ENCODE measurements at places on chromosomes 1 and 21. TPM values are rescaled to one million over a fixed set of nuclear protein-coding genes. Genes with fewer than 3 reads are reported as not detected.

DNA sequence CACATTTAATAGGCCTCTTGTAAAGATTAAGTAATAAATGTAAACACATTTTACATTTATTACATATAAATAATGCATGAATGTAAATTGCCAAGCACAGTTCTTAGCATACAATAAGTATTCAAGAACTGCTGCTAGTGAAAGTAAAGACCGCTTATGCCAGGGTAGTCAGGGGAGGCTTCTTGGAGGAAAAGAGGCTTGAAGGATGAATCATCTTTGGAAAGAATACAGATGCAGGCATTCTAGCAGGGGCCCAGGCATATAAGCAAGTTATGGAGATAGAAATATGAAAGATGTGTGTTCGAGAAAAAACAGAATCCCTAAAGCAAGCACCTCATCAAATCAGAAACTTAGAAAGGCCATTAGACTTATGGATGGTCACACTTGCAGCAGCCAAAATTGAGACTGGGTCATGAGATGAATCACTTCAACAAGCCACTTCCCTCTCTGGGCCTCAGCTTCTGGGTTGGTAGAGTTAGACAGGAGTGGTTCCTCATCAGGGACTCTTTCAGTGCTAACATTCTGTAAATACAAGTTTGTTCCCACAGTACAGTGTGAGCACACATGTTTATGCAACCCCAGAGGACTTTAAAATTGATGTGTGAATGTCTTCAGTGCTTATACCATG lies 79.8 kb upstream of the ROR1 start:
- DNase-seq: no peak

DNA sequence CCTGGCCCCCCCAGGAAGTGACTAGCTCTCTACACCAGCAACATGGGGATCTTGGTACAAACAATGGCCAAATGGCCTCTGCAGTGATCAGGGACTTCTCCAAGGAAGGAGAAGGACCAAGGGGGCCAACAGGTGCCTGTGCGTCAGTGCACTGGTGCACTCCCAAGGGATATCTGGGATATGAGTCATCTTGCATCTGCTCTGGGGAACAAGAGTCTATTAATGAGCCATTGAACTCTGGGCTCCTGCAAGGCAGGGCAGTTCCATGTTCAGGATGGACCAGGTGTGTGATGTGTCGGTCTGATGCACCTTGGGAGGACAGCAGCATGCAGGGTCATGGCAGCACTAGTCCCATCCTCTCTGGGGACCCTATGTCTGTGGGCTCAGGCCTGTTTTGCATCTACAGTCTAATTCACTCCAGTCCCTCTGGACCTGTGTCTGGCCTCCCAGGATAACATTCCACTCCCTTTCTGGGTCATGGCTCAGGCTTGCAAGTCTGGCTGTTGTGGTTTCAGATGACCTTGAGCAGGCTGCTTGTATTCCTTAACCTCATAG lies 125.3 kb downstream of the TRABD2B start:
- no peak for DNase-seq

Gene HEYL
- 0.14 TPM for polyA plus RNA-seq

Gene CACNA1S
- polyA plus RNA-seq: not detected

Gene COA7
- 12.0 TPM for polyA plus RNA-seq

Measured in AG04450 (cell line).